Mammary epithelial cell (primary cell): ENCODE measurements at places on chromosomes 2 and 18. TPM values are rescaled to one million over a fixed set of nuclear protein-coding genes. Genes with fewer than 3 reads are reported as not detected.

The MYO5B gene
- polyA plus RNA-seq = 13.1 TPM

The ANKRD53 gene
- polyA plus RNA-seq = 0.18 TPM

The TTC21B gene
- 3.4 TPM for polyA plus RNA-seq

The CGREF1 gene
- 4.5 TPM for polyA plus RNA-seq

The SIX2 gene
- 0.02 TPM for polyA plus RNA-seq

The EFEMP1 gene
- polyA plus RNA-seq = 232 TPM

The ESPNL gene
- not detected for polyA plus RNA-seq

The ELOA2 gene
- polyA plus RNA-seq = not detected

The AMMECR1L gene
- 17.8 TPM for polyA plus RNA-seq
